ENCODE measurements at places on chromosomes 3 and 15.

DNA sequence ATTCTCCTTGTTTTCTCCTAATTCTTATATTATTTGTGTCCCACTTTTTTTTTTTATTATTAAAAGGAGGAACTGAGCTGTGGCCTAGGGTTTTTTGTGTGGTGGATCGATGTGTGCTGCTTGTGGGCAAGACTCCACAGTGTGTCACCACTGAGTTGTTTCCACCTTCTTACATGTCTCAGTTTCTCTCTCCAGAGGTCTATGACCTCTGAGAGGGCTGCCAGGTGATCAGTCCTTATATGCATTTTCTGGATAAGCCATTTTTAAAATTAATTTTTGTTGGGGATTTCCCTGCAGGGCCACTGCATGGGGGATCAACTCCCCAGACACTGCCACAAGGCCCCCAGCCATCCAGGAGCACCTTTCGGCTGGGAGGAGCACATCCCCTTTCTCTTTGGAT is 27.8 kb downstream of the IQCF6 start:
- no peak for DNase-seq

GRCh38 chr3:60633644-60634043 is 617.6 kb downstream of the FHIT start:
- no peak for DNase-seq

- DNase-seq: no peak
These were observed 196.2 kb downstream of the ROBO2 start for GRCh38 chr3:77236118-77236517.

GRCh38 chr15:53458736-53459135 is 300.7 kb downstream of the WDR72 start:
- DNase-seq: no peak
